Heart right ventricle (tissue), 16 donors: ENCODE measurements at places on chromosomes 6 and 20. TPM values are rescaled to one million over a fixed set of nuclear protein-coding genes. Genes with fewer than 3 reads are reported as not detected.

Gene USP49
- 1.3 TPM for total RNA-seq

Gene C4B
- total RNA-seq = 357 TPM

Gene MOCS3
- 3.1 TPM for total RNA-seq

- no peak for DNase-seq
Observed at GRCh38 chr6:140494321-140495108, 1120.1 kb upstream of the CITED2 start.

- DNase-seq = no peak
Observed at GRCh38 chr6:137489046-137490005, 4.9 kb downstream of the OLIG3 start.

GRCh38 chr20:973785-974194 lies 28.3 kb downstream of the RSPO4 start:
- no peak for DNase-seq

- no peak for DNase-seq
Observed at GRCh38 chr20:58312836-58313235, 3.3 kb downstream of the RAB22A start.

GRCh38 chr6:125154761-125155135 lies 1.2 kb downstream of the TPD52L1 start:
- no peak for DNase-seq

- no peak for DNase-seq
Observed at GRCh38 chr6:108831104-108831503, 17.1 kb upstream of the ARMC2 start.

GRCh38 chr6:14750059-14750661 lies 495.7 kb upstream of the JARID2 start:
- no peak for DNase-seq

- no peak for DNase-seq
Observed at GRCh38 chr6:327538-328116, 35.3 kb downstream of the DUSP22 start.
